ENCODE measurements at places on chromosomes 4 and X.

DNA sequence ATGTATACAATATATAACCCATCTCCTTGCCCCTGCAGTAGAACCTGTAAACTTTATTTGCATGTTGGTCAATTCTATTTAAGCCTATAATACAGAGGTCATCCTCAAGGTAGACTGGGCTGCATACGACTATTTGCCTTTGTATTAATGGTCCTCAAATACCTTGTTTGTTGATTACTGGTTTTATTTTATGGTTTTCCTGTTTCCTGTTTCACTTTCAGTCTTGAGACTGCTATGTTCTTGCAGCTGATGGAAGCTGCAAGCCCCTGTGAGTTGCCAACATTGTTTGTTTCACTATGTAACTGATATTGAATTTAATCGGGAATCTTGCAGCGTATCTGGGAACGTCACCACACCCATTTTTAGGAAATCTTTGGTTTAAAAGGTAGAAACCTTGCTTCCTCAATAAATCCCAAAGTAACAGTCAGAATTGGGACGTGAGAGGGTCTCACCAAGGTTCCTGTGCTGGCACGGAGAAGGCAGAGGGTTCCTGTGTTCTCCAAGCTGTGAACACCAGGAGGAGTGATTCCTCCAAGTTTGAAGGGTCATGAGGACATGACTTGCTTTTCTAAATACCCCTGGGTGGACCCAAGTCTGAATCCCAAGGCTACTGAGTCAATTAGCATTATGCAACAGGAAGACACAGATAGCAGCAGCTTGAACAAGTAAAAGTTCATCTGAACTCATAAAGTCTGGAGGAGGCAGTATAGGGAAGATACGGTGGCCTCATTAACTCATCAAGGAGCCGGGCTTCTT is 110.6 kb upstream of the PNPLA4 start:
- DNase-seq, result no peak

DNA sequence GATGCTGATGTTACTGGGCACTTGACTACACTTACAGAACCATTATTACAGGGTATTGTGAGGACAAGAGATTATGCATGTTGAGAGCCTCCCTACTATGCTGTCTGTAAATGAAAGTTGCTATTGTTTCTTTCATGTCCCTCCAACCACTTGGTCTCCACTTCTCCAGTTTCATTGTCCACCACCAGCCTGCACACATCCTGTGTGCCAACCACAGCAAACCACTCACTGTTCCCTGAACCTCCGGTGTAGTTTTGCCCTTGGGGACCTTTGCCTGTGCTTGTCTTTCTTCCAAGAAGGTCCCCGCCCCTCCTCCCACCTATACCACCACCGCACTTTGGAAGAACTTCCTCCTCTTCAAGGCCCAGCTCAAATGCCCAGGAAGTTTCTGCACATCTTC is 43.1 kb upstream of the AFF2 start:
- no peak for DNase-seq

DNA sequence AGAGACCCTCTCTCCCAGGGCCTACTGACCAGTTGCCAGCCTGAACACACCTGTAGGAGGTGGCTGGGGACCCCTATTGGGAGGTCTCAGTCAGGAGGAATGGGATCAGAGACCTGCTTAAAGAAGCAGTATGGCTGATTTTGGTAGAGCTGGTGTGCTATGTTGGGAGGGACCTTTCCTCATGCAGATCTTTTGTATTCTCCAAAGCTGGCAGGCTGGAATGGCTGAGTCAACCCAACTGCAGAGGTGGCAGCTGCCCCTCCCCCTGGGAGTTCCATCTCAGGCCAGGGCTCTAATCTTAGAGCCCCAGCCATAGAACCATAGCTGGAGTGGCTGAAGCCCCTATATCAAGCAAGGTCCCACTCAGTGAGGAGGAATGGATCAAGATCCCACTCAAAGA is 279.3 kb upstream of the BMP3 start:
- no peak for DNase-seq

GRCh38 chr4:52560844-52561280 is 98.2 kb downstream of the USP46 start:
- DNase-seq, result no peak

DNA sequence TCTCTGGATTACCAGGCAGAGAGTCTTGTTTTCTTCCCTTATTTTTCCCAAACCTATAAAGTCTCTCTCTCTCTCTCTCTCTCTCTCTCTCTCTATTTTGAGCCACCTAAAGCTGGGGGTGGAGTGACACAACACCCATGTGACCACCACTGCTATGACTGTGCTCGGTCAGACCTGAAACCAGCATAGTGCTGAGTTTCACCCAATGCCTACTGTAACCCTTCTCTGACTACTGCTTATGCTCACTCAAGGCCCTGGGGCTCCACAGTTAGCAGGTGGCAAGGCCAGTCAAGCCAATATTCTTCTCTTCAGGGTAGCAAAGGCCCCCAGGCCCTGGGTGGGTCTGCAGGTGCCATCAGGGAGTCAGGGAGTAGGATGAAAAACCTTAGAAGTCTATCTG is 114.7 kb upstream of the ARMCX2 start:
- no peak for DNase-seq

All from GM20000 (cell line).